ENCODE measurements at places on chromosomes 6 and 20.

- no peak for DNase-seq
Measured at GRCh38 chr6:137958811-137959565, 91.9 kb downstream of the TNFAIP3 start.

DNA sequence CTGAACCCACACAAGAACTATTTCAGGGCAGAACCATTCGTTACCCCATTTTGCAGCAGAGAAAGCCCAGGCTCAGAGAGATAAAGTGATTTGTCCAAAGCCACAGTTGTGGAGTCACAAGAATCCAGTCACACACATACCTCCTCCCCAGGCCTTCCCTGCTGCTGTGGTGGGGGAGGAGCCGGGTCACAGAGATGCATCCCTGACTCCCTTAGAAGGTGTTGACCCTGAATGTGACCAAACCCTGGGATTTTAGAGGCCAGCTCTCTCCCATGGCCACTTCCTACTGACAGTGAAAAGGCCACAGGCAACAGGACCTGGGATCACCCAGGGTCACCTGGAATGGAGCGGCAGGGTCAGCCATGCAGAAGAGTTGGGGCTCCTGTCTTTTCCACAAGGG, 48.6 kb downstream of the CHMP4B start:
- no peak for DNase-seq

DNA sequence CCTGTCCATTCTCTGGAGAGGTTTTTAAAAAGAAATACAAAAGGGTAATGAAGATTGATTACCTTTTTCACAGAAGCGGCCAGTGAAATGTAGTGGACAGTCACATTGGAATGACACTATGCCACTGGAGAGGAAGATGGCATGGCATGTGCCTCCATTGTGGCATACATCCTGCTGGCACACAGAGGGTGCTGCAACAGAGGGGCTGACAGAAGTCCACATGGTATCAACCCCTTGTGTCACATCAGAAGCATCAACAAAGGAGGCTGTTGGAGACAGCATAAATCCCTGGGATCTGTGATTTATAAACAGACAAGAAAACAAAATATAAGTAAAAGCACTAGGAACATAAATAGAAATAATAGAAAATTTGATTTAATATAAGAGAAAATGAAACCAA, 594.9 kb downstream of the PHF3 start:
- DNase-seq, result no peak

DNA sequence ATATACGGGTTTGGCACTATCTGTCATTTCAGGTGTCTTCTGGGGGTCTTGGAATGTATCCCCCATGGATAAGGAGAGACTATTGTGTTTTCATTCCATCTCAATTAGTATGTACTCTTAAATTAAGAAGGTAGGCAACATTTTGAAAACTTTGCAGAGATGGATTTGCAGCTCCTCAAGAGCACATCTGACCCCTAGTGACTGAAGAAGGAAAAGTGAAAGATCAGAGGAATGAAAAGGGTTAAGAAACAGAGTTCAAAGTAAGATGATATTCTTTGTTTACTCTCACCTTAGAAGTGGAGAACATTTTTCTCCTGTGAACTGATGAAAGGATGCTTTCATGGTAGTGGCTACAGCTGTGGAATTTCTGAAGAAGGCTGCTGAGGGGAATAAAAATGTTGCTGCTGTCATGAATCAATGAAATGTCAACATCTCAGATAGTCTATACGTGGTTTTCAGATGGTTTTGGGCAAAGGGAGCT, 41.5 kb downstream of the SH3BGRL2 start:
- DNase-seq, result no peak

All from T-helper 9 cell (primary cell).